H7 (cell line): ENCODE measurements at places on chromosomes 16 and 17.
A peak's percentile ranks its signal among the peaks of the same experiment; 100 is the strongest.

GRCh38 chr17:57723427-57724025 is 21.6 kb downstream of the CCDC182 start:
- DNase-seq, result peak; percentile 49

- no peak for DNase-seq
Observed at GRCh38 chr17:46171939-46172338, 21.3 kb downstream of the KANSL1 start.

- no peak for DNase-seq
Observed at GRCh38 chr17:44416558-44417289, 27.3 kb upstream of the ITGA2B start.

DNA sequence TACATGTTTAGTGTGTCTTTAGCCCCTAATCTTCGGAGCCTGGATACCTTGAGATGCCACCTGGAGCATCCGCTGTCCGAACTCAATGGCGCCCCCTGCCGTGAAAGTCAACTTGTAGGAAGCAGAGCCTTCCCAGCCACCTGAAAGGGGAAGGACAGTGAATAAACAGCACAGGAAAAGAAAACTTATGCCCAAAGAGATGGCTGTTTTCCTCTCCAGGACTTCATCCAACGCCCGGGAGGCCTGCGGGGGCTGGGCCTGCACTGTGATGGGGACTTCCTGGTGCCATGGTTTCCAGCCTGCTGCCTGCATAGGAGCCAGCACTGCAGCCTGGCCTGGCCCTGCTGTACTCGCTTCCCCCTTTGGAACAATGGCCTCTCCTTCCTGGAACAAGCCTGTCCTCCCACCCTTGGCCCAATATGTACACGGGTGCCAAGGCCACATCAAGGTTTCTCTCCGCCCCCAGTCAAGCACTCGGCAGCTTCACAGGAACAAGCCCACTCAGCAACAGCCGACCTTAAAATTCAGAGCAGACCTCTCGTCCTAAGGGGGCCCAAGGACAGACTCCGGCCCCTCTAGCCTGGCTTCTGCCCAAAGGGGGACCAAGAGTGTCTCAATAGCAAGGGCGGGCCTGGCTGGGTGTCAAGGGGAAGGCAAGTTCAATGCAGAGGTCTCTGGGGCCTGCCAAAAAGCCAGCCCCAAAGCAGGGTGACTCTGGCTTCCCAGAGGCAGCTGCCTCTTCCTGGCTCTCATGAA is 4.5 kb upstream of the UNC13D start:
- peak; percentile 92 for DNase-seq

- DNase-seq, result no peak
Observed at GRCh38 chr16:73086108-73086507, 38.2 kb upstream of the ZFHX3 start.

DNA sequence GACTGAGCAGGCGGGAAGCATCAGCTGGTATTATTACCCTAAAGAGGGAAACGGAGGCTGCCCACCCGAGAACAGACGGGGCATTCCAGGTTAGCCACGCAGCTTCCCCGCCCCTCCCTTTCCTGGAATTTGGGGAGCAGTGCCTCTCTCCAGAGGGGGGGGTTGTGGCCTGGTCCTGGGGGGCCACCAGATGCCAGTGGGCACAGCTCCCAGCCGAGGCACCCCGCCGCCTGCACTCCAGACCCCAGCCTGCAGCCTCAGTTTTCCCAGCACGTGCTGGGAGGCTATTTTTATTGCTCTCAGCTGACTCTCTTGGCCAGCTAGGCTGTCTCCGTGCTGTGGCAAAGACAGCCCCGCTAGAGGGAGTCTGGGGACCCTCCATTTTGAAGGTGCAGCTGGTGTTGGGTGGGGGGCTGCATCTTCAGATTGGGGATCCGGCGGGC is 62.7 kb upstream of the GSE1 start:
- DNase-seq, result no peak

- no peak for DNase-seq
Observed at GRCh38 chr16:81703177-81704155, 75.6 kb upstream of the PLCG2 start.

DNA sequence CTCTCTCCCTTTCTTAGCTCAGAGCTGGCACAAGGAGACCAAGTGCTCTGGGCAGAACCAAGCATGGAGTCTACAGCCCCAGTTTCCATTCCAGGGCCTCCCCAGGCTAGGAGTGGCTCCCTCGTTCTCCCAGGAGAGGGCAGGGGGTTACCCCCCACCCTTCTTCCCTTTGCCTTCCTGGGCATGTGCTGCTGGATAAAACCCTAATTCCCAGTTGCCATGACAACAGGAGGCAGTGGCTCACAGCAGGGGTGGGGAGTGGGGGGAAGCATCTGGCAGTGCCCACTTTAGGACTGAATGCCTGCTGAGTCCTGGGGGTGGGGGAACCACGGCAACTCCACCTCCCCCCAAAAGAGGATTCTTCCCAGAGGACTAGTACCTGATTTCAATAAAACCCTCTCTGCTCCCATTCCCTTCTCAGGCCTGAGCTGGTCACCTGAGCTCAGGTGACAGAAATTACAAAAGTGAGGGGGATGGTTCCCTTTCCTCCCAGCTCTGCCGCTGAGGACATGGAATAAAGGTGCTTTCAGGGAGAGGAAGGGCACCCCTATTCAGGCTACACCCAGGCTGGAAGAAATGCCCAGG is 1.8 kb downstream of the MPP2 start:
- DNase-seq, result peak; percentile 67

GRCh38 chr16:1677339-1677738 is 740 bp upstream of the JPT2 start:
- DNase-seq, result peak; percentile 73
